ENCODE measurements at places on chromosomes 11 and 22. TPM values are rescaled to one million over a fixed set of nuclear protein-coding genes. Genes with fewer than 3 reads are reported as not detected.

- DNase-seq: no peak
- no peaks in the 10 kb centered on the region for H3K4me1 ChIP-seq
- no peaks in the 10 kb centered on the region for H3K36me3 ChIP-seq
- peak overlapping the region; percentile 86 for H3K4me3 ChIP-seq
- H3K27ac ChIP-seq: no peak overlapping the region
- H3K27me3 ChIP-seq: peaks cover 12% of the 10 kb centered on the region
These were observed 1.1 kb downstream of the TPST2 start for GRCh38 chr22:26588729-26589366.

- no peak for DNase-seq
- no peak overlapping the region for H3K4me3 ChIP-seq
- H3K27ac ChIP-seq: no peak overlapping the region
- peaks cover 46% of the 10 kb centered on the region for H3K4me1 ChIP-seq
These were observed 237.8 kb downstream of the GRIK4 start for GRCh38 chr11:120749395-120749794.

DNA sequence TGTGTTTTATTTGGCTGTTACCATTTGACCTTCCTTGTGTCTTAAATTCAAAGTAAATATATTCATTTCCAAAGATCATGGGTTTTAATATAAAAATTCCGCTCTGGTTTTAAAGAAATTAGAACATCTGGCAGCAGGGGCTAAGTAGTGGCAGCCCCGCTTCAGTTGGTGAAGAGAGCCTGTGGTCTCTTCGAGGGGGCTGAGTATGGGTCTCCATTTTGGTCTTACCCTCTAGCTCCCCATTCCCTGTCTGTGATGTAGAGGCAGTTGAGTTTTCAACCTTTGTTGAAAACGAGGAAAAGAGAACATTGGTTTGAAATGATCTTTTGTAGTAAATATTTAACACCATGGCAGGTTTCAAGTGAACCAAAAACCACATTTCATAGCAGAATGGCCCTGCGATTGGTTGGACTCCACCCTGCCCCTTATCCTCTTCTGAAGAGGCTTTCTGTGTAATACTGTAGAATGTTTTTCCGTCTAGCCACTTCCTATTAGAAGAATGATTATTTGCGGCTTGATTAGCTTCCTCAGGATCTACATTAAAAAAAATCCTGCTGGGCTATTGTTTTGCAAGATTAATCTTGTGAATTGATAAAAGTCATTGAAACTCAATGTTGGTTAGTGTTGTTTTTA is 17.7 kb downstream of the APLP2 start:
- no peaks in the 10 kb centered on the region for H3K36me3 ChIP-seq
- no peak overlapping the region for H3K27ac ChIP-seq
- peaks cover 16% of the 10 kb centered on the region for H3K4me1 ChIP-seq

GRCh38 chr11:94801866-94802460 is 33.8 kb downstream of the AMOTL1 start:
- H3K27me3 ChIP-seq: peaks cover under 1% of the 10 kb centered on the region
- no peak for DNase-seq
- H3K4me3 ChIP-seq: no peak overlapping the region
- H3K27ac ChIP-seq: no peak overlapping the region

The SERPINH1 gene
- total RNA-seq: 35.0 TPM

The FGF4 gene
- total RNA-seq: 0.37 TPM

GRCh38 chr22:43945632-43946383 is 9.4 kb upstream of the SAMM50 start:
- H3K4me3 ChIP-seq: no peak overlapping the region
- H3K36me3 ChIP-seq: peaks cover 15% of the 10 kb centered on the region
- peak; percentile 83 for DNase-seq
- peaks cover 3% of the 10 kb centered on the region for H3K27me3 ChIP-seq
- no peak overlapping the region for H3K27ac ChIP-seq

Data from glutamatergic neuron (in vitro differentiated cells).